ENCODE measurements at places on chromosomes 5 and 9. TPM values are rescaled to one million over a fixed set of nuclear protein-coding genes. Genes with fewer than 3 reads are reported as not detected.

The LPAR1 gene
- total RNA-seq, result 11.0 TPM

The HDHD3 gene
- 14.5 TPM for total RNA-seq

The SLC36A3 gene
- not detected for total RNA-seq

The TUBB4B gene
- 265 TPM for total RNA-seq

The DEPDC1B gene
- 22.2 TPM for total RNA-seq

The OR1J2 gene
- total RNA-seq, result not detected

The PCDHB16 gene
- total RNA-seq, result 1.8 TPM

The NAIP gene
- 8.0 TPM for total RNA-seq

The NDUFA8 gene
- 55.5 TPM for total RNA-seq

The JMY gene
- 6.1 TPM for total RNA-seq

DNA sequence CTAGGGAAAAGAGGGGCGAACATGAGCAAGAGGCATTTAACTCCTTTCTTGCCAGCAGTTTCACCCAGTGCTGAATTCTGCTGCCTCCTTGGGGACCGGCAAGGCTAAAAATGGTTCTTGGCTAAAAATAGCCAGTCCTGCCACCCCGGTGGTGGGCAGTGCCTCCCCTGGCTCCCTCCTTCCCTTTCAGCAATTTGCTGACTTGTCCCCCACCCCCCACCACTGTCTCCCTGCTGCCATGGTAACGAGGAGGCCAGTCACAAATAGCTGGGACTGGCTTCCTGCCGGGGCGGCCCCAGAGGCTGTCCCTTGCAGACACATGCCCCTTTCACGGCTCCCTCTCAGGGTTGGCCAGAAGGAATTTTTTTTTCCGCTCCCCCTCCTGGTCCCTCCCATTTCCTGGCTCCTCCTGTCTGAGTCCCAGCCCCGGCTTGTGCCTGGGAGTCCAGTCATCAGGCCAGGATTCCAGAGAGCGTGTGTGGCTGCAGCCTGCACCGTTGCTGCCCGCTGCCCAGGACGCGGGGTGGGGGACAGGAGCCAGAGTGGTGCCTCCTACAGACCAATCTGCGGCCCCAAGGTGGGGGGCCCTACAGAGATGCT, 130.3 kb downstream of the RGS3 start:
- DNase-seq, result peak; percentile 87

GRCh38 chr5:95718203-95718602, 12.9 kb upstream of the RHOBTB3 start:
- no peak for DNase-seq

- no peak for DNase-seq
Measured at GRCh38 chr9:97900738-97901565, 21.3 kb downstream of the TRMO start.

DNA sequence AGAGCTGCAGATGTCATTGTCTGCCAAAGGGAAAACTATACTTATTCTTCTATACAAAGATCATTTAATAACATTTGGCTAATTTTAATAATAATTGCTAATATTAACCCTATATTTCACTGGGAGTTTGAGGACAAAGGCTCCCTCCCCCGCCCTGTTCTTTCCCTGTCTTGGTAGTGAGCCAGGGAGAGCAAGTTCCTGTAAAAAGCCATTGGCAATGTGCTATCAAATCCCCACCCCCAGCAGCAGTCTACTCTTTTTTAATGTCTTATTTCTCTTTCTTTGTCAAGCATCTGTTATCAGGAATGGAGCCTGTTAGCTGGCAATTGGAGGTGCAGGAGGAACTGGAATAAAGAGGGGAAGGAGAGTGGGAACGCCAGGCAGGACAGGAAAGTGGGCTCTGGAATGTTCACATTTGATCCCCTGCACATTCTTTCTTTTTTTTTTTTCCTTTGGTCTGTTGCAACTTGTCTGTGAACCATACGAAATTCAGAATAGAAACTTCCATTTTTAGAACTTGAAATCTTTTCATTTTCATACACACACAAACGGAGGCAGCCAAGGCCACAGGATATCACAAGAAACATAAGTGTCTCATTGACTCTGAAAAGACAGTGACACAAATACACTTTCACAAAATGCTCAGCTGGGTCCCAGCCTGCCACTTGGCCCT, 664.8 kb upstream of the ZNF608 start:
- DNase-seq, result no peak

DNA sequence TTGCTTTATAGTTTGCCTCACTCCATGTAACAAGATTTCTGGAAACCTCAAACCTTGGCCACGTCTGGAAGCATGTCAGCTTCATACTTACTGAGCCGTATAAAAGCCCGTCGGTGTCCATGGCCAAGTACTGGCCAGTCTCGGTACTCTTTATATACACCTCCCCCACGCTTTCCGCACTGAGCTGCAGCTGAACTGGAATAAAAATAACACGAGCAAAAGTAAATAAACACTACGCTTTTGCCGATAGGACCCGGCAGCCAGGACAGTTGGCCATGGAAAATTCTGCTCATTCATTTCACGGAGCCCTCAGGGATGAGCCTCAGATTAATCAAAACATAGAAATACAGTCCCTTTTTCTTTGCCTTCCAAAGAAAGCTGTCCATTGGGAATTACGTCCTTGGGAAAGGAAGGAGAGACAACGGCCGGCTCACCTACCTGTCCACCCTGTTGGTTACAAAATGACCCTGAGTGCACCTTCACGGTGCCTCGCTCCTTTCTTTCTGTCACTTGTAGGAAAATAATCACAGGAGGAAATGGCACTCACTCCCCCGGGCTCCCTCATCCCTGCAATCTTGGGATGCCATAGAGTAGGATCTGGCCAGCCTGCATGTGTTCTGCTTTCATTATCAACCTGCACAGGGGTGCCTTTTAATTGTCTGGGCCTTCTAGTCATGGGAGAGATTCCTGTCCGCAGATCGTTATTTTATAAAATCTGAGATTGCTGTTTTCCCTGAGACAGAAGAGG, 85.1 kb downstream of the FGF1 start:
- no peak for DNase-seq

- DNase-seq, result no peak
Measured at GRCh38 chr9:107566611-107567061, 77.1 kb upstream of the KLF4 start.

DNA sequence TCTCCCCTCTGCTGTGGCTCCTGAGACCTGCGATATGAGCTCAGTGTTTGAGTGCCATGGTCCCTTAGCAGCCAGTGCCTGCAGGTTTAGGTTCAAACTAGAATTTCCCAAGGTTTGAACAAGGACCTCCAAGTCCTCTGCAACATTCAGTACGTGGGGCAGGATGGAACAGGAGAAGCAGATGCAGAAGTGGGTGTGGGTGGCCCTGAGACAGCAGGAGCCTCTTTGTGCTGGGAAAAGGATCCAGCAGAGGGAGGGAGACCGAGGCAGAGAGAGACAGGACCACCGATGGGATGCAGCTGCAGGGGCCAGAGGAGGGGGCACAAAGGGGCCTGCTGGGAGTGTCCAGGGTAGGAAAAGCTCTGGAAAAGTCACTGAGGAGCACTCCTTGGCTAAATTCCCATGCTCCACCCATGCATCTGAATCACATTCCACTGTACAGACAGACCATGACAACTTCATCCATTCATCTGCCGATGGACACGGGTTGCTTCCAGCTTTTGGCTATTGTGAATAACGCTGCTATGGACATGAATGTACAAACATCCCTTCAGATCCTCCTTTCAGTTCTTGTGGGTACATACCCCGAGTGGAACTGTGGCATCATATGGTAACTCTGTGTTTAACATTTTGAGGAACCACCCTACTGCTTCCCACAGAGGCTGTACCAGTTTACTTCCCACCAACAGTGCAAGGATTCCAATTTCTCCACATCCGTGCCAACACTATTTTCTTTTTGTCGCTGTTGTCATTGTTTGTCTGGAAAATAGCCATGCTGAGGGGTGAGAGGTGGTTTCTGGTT, 26.7 kb upstream of the SUSD3 start:
- DNase-seq, result no peak

DNA sequence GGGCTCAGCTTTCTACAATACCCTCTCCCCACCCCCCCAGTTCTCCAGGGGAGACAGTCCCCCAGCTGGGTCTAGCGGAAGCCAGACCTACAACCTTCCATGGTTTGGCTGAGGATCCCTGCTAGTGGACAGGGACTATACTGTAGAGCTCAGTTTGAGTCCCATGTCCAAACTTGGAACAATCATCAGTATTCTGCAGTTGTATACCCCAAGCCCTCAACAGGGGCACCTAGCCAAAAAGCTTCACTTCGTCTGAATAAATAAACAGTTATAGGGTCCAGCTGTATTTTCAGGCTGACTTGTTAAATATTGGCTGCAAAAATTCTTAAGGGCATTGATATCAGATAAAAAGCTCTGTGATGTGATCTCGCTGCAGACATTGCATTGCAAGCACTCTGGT, 15.4 kb upstream of the C9 start:
- no peak for DNase-seq

GRCh38 chr5:69335341-69335935, 2.8 kb upstream of the CCDC125 start:
- no peak for DNase-seq

DNA sequence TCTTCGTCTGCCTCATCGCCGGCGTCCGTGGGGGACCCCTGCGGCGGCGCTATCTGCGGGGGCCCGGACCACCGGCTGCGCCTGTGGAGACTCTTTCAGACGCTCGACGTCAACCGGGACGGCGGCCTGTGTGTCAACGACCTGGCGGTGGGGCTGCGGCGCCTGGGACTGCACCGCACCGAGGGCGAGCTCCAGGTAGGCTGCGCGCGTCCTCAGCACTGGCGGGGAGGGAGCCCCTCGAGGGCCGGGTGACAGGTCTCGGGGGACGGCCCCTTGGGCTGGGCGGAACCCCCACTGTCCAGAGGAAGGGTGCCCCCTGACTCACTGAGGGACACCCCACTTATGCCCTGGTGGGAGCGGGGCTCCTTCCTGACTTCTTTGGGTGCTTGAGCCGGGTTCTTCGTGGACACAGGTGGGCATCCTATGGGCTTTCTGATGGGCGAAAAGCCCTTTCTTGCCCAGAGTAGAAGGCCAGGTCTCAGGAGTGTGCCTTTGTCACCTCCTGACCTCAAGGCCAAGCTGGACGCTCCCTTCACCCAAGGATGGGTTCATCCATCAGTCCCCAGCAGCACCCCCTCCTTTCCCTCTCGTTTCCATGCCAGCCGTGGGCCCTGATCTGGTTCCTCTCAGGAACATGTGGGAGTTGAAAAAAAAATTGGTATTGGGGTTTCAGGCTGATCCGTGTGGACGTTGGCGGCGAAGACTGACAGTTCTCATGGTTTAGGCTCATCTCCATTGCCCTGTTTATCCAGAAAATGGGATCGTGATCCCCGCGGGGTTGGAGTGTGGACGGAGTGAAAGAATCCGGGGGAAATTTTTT, 564 bp downstream of the SLC25A25 start:
- DNase-seq, result no peak

GRCh38 chr9:130128733-130129431, 43.3 kb upstream of the NCS1 start:
- DNase-seq, result no peak

DNA sequence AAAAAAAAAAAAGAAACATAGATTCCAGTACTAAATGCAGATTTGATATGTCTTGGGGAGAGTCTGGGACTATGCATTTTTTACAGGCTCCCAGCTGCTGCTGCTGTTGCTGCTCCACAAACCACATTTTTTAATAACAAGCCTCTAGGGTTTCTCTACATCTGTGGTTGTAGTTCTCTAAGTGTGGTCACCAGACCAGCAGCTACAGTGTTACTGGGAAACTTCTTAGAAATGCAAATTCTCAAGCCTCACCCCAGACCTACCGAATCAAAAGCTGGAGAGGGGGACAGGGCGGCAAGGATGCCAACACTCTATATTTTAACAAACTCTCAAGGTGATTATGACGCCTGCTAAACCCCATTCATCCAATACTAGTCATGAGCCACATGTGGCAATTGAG, 293.4 kb upstream of the PTGER4 start:
- no peak for DNase-seq

DNA sequence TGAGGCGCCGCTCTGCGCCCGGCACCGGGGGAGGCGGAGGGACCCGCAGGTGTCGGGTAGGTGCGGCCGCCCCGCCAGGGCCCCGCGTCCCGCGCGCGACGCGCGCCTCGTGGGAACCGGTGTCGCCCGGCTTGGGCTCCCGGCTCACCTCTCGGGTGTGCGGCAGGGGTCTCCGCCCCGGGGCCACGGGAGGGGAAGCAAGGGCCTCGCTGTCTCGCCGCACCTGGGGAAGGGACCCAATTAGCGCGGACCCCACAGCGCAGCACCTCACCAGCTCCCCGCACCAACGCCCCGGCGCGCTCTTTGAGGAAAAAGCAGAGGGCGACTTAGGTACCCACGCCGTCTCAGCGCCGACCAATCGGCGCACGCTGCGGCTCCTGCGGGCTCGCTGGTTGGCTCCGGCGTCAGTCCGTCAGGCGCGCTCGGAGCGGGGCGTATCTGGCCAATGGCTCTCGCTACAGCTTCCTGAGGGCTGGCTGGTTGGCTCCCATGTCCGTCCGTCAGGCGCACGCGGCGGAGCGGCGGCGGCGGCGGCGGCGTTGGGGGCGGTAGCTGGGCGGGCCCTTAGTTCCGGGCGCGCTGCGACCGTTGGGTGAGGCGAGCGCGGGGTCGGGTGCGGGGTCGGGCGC, at the start of gene TRAF2:
Gene TRAF2, plus strand, starts transcription at position 567 of the 629 bp plus-strand sequence. CDS start 12,225 bp downstream, outside the sequence.
- DNase-seq, result peak; percentile 93

DNA sequence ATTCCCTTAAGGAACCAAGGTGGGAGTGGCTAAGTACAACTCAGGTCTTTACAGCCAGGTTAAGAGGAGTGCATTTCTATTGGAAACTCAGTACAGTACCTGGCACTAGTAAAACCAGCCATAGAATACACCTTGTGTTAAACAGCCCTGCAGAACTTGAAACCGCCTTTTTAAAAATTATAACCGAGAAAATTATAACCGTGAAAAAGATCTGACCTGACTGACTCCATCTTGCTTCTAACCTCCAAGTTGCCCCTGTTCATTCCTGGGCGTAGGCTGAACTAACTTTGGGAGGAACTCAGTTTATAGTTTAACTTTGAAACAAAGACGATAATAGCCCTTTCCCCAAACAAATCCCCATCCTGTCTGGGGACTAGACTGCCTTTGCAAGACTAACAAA, 132.3 kb downstream of the SUSD1 start:
- DNase-seq, result no peak

GRCh38 chr5:3265131-3265885, 330.3 kb upstream of the IRX1 start:
- no peak for DNase-seq

DNA sequence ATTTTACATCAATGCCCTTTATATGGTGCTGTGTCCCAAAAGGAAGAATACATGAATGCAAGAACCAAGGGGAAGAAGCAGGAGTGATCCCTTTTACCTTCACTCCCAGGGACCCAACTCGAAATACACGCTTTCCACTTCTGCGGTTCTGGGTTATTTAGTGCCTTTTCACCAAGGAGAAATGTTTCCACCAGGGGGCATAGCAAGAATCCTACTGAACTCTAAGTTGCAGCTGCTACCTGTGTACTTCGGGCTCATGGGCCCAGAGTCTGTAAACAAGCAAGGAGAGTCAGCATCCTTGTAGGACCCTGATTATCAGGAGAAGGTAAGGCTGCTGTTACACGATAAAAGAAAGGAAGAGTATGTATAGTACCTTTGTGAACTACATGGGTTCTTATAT, 45.7 kb downstream of the DPYSL3 start:
- DNase-seq, result no peak

All from Panc1 (cell line).